ENCODE measurements at places on chromosomes 2 and 18. TPM values are rescaled to one million over a fixed set of nuclear protein-coding genes. Genes with fewer than 3 reads are reported as not detected.

GRCh38 chr2:223060201-223060825 is 8.3 kb downstream of the KCNE4 start:
- no peak for DNase-seq

- no peak for DNase-seq
These were observed 60.8 kb downstream of the DNER start for GRCh38 chr2:229653531-229653930.

LDLRAD4 gene
- 51.9 TPM for total RNA-seq

- no peak for DNase-seq
These were observed 187.0 kb downstream of the MREG start for GRCh38 chr2:215826376-215826775.

DNA sequence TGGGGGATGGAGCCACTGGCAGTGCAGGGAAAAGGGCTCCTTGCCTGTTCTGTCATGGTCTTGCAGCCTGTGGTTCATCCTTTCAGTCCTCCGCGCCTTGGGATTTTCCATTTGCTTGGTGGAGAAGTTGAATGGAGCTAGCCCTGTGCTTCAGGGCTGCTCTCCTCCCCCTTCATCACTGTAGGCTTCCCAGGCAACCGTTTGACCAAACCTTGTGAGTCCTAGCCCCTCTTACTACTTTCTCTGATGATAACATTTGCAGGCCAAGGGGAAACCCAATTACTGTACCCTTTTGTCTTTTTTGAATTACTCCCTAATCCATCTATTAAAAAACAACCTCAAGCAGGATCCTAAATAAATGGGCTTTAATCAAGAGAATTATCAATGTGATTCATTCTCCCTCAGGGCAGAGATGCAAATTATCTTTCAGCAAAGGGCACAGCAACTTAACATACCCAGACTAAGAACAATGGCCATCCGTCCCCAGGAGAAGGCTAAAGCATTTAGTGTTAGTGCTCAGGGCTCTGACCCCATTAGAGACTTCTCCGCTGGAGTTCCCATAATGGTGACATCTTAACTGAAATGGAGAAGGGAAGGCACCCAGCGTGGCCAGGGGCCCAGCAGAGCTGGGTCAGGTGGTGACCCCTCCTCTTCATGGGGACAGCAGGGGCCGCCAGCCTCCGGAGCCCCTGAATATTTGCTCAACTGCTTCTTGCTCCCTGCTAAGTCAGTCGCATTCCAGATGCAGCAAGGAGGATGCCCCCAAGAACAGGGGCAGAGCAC is 40.7 kb downstream of the RHOB start:
- no peak for DNase-seq

DNA sequence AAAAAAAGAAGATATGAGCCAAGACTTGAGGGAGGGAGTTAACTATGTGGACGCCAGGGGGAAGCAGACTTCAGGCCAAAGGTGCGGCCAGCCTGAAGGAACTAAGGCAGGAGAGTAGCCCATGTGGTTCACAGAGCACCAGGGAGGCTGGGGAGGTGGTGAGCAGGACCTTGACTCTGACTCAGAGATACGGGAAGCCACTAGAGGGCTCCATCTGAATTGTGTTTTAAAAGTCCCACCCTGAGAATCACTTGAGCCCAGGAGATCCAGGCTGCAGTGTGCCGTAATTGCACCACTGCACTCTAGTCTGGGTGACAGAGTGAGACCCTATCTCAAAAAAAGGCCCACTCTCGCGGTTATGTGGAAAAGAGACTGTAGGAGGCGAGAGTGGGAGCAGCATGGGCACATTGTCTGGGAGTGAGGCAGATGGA is 12.3 kb downstream of the CEP192 start:
- no peak for DNase-seq

DNA sequence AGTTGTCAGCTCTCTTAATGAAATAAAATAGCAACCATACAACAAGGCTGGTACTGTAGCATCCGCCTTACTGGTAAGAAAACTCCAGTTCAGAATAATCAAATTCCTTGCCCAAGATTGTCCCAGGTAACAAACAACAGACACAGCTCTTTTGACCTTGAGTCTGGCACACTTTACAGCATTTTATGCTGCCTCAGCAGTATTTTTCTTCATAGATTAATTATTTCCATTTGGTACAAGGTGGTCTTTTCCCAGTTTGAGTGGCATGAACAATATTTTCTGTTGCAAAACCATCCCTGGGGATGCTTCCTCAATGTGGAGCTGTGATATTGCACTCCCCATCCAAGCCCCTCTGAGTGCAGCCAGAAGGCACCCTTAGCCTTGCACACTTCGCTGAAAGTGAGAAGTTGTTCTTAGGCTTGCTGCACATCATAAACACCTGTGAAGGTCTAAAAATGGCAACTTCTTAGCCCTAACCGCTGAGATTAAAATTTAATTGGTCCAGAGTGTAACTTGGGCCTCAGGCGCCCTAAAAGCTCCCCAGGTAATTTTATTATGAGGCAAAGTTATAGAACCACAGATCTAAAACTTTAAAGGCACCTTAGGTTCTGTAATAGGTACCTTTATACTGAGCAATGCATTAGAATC is 523.3 kb downstream of the CMPK2 start:
- no peak for DNase-seq

CCDC195 gene
- total RNA-seq: not detected

DNA sequence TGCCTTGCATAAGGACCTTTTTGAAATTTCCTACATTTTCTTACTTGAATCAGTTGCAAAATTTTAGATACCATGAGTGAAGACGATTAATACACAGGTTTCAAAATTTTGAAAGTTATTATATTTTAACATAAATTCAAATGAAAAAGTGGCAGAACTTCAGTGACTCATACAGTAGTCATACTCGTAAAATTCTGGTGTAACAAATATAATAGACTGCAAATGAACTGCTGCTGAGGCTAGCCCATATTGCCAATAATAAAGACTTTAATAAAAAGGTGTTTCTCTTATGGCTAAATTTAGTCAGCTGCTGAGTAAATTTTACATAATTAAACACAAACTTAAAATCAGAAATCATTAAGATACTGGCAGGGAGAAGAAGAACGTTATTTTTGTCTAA is 36.9 kb downstream of the MSH6 start:
- no peak for DNase-seq

DNA sequence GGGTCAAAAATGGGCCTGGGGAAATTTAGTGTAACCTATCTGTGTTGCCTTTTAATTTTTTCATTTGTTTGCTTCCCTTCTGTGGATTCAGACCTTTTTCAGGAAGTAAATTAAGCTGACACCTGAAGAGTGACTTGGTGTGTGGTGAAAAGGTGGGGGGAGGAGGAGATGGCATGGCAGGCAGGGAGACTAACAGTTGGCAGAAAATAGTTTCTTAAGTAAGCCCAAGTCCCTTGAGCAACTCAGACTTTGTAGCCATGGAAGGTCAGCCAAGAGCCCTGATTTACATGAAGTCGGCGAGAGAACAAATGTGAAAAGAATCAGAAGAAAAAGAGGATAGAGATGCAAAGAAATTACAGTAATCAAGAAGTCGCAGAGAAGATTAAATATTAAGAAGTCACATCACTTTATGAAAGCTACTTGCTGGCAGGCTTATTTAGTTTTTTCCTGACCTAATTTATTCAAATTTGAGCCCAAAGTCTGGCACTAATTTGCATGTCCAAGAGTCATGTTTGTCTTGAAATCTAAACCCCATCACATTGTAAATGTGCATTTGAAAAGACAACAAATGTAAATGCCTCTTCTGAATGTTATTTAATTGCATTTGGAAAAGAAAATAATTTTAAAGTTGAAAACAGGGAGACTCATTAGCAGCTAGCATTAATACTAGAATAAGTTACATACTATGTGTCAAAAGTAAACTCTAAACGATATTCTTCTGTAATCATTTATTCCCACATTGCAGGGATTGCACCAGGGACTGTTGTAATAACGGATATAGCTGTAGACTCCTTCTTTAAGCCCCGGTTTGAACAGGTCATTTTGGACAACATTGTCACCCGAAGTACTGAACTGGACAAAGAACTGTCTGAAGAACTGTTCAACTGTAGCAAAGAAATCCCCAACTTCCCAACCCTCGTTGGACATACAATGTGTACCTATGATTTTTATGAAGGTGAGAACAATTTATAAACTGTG is 19.3 kb downstream of the UPP2 start:
- DNase-seq: no peak

DNA sequence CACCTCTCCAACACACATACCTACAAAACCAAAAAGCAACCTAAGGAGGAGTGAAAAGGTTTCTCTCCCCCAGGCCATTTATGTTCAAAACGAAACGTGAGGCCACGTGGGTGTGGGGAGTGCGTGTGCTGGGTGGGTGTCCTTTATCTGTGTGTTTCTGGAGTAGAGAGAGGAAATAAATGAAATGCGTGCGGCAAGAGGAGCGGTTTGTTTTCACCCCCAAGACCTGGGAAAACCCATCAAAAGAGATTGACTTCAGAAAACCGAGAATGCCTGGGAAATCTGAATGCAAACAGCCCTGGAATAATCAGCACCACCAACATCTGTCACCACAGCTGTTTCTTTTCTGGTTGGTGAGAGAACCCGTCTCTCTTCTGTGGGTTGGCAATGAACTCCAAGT is 137.4 kb downstream of the INSIG2 start:
- no peak for DNase-seq

OR6B2 gene
- total RNA-seq: not detected

GRCh38 chr2:85164145-85164569 is 31.0 kb downstream of the TCF7L1 start:
- DNase-seq: no peak

DNA sequence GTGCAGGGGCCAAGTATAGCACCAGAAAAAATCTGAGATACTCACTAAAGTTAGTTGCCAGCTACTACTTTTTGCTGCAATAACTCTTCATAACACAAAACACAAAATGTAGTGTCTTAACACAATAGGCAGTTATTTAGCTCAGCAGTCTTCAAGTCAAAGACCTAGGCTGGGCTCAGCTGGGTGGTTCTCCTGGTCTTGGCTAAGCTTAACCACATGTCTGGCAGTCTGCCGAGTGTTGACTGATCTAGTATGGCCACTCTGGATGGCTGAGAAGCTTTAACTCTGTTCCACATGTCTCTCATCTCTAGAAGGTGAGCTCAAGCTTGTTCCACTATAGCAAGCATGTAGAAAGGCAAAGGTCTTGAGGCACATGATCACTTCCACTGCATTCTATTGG is 451.6 kb downstream of the SOX11 start:
- DNase-seq: no peak

KRTCAP3 gene
- total RNA-seq: 11.5 TPM

NYAP2 gene
- total RNA-seq: not detected

DNA sequence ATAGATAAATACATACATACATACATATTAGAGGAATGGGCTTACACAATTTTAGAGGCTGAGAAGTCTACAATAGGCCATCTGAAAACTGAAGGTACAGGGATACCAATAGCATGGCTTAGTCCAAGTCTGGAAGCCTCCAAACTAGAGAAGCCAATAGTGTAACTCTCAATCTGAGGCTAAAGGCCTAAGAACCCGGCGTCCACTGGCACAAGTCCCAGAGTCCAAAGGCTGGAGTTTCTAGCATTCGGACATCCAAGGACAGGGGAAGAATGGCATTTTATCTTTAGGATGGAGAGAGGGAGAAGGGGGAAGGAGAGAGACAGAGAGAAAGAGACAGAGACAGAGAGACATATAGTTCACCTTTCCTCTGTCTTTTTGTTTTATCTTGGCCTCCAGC is 63.7 kb upstream of the SYT4 start:
- DNase-seq: no peak

UGT1A4 gene
- total RNA-seq: not detected

DNA sequence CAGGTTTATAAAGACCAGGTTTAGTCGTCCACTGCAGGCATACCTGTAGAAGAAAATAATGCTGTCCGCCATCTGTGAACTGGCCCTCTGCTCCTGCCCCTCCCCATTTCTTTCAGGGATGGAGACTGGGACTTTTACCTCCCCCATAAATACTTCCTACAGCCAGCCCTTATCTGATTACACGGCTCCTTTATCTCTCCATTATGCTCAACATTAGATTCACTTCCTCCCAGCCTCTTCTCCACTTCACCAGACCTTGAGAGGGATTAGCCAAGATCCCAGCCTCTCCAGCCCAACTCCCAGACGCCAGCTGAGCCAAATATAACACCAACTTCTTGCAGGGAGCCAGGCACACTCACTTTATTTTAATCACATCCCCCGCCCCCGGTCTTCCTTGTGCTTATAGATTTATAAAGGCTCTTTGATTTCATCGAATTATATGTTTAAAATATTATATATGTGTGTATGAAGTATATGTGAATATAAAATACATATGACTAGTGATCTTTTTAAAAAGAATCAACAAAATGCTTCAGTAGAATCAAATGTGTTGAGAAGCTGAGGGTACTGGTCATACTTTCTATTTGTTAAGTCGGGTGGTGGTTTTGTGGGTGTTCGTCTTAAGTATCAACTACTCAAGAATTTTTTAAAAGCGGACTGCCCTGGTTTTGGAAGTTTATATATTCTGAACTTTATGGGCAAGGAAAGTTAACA is 81.0 kb downstream of the SPRED2 start:
- no peak for DNase-seq

DNA sequence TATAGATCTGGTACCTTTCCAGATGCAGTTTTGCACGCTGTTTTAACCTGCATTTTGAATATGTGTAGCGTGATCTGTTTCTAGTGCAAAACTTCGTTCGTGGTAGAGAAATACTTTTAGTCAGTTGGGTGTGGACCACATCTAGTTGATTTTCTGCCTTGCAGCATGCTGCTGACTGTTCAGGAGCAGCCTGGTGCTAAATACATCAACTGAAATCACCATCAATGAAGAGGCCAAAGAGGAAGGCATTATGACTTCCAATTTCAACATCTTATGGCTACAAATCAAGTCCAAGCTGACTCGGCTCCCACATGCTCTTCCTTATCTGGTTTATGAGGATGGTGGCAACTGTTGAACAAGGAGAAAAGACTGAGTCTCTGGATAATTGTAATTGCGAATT is 298.5 kb downstream of the ZNF521 start:
- DNase-seq: no peak

MALL gene
- not detected for total RNA-seq

DNMT3A gene
- 57.1 TPM for total RNA-seq

GKN2 gene
- total RNA-seq: not detected

Data from CD4-positive, alpha-beta T cell (primary cell).